NCI-H1436 (cell line): ENCODE measurements at places on chromosomes 7 and 10.

DNA sequence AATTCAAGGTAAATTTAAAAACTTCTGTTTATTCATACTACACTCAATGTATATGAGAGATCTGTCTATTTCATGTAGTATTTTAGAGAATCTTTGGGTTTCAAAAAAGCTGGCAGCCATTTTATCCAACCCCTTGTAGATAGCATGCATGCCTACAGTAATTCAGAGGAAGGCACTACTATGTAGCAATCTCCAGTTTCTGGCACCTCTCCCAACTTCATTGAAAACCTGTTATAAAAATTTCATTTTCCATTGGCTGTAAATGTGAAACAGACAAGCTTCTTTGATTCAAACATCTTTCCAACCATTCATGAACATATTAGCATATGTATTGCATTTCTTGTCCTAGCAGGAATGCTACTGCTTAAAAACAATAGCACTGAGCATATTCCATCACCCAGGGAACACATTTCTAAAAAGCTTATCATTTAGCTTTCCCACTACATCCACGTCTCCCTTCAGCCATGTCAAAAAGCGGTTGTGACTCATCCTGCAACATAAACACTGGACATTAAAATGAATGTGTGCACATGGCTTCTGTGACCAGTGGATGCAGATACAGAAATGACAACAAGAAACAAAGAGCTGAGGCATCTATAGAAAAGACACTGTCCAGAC, 330.4 kb upstream of the AOAH start:
- no peak for DNase-seq

GRCh38 chr10:74052994-74053393, 55.1 kb downstream of the VCL start:
- DNase-seq = no peak

- DNase-seq = no peak
These were observed 350 bp upstream of the ZNF37A start for GRCh38 chr10:38093816-38094157.

GRCh38 chr10:102678842-102679289, 34.6 kb downstream of the TRIM8 start:
- DNase-seq = peak; percentile 46

GRCh38 chr7:32142649-32143048, 72.4 kb upstream of the PDE1C start:
- DNase-seq = no peak

DNA sequence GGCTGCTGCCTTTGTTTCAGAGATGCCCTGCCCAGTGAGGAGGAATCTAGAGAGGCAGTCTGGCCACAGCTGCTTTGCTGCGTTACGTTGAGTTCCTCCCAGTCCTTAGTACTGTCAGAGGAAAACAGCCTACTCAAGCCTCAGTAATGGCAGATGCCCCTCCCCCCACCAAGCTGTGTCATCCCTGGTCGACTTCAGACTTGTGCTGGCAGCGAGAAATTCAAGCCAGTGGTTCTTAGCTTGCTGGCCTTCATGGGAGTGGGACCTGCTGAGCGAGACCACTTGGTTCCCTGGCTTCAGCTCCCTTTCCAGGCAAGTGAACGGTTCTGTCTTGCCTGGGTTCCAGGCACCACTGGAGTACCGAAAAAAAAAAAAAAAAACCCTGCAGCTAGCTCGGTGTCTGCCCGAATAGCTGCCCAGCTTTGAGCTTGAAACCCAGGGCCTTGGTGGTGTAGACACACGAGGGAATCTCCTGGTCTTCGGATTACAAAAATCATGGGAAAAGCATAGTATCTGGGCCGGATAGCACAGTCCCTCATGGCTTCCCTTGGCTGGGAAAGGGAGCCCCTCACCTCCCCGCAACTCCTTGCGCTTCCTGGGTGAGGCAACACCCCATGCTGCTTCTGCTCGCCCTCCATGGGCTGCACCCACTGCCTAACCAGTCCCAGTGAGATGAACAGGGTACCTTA, 9.1 kb downstream of the SDHAF3 start:
- no peak for DNase-seq

DNA sequence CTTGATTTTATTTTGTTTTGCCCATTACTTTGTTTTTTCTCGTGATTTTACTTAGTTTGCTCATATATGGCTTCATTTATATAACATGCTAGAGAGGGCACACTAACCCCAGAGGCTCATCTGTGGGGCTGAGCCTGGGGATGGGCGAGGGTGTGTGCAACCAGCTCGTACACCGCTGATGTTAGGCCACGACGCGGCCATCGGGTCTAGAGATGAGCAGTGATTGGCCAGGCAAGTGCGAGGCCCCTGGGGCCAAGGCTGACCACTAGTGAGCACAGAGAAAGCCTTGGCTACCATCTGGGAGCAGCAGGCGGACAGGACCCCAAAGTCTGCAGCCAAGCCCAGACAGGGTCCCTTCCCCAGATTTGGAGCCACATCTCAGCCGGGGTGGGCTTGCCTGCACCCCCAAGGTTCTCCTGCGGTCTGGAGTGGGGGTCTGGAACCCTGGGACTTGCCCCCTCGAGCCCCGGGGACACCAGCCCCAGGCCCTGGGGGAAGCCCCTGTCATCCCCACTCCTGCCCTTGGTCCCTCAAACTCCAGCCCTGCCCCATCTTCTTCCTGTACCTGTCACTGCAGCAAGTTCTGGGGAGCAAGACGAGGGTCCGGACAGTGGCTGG, 3.7 kb downstream of the FUOM start:
- DNase-seq = no peak

- no peak for DNase-seq
These were observed 8.4 kb upstream of the SNX13 start for GRCh38 chr7:17948526-17949238.

DNA sequence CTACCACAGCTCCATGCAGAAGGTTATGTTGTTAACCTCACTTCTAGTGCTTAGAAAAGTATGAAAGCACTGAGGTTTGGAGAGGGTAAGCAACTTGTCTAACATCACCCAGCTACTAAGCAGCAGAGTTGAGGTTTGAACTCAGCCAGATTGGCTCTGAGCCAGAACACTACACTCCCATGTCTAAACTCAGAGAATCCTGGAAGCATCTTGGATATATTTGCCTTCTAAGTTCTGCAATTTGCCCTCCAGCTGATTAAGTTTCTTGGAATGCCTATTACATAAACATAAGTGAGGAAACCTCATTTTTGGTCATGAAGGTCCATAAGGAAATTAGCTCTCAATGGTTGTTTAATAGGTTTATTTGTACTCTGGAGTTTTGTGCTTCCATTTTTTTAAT, 78.1 kb upstream of the PHYHIPL start:
- DNase-seq = no peak
